NCI-H1436 treated with DMSO at 0.1 percent for 48 hours (cell line): ENCODE measurements at places on chromosomes 2 and 18.

- no peak for DNase-seq
Observed at GRCh38 chr2:9518163-9518562, 37.5 kb downstream of the ADAM17 start.

GRCh38 chr2:102245266-102246151 lies 58.7 kb downstream of the IL1RL2 start:
- no peak for DNase-seq

DNA sequence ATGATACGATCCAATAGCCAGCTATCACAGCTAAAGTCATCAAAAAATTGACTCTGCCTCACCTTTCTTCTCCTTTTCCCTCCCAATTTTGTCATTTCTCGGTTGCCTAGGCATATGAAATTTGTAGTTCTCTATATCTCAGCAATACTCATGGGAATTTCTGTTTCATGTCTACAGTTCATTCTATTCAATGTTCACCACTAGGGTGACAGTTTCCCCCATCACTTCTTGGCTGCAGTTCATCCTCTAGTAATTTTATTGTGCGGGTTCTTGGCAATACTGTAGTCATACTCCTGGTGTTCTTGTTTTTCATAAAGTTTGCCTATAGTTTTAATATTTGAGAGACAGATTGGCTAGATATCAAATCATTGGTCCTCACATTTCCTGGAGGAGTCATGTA lies 872.2 kb upstream of the ID2 start:
- DNase-seq, result no peak

DNA sequence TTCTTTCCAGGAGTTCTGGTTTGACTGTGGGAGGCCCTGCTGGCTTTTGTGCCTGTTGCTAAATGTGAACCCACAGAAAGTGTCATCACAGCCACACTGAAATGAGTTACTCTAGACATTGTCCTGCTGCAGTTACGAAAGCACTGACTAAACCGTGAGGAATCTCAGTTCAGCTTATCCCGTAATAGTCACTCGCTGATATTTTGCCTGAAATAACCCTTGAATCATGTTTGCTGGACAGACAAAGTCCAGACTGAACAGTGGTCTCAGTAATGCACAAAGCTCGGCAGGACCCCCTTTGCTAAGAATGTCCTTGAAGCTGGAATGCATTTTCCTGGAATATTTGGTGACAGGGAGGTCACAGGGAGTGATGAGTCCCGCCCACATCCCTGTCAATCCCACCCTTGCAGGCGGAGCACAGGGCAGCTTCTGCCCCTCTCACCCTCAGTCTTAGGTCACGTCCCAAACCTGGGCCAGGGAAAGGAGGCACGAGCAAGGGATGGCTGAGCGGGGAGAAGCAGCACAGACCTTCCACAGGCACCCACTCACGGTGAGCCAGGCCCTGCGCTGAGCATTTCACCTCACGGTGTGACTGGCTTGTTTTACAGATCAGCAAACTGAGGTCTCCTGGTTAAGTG lies 53.4 kb downstream of the ADI1 start:
- no peak for DNase-seq

- no peak for DNase-seq
Observed at GRCh38 chr18:80210312-80211083, 36.8 kb downstream of the PARD6G start.
